ENCODE measurements at places on chromosomes 13 and 19. TPM values are rescaled to one million over a fixed set of nuclear protein-coding genes. Genes with fewer than 3 reads are reported as not detected.
A peak's percentile ranks its signal among the peaks of the same experiment; 100 is the strongest.

The COX6B2 gene
- not detected for total RNA-seq

GRCh38 chr19:42403586-42403985 lies 13.5 kb upstream of the CNFN start:
- no peak for DNase-seq

DNA sequence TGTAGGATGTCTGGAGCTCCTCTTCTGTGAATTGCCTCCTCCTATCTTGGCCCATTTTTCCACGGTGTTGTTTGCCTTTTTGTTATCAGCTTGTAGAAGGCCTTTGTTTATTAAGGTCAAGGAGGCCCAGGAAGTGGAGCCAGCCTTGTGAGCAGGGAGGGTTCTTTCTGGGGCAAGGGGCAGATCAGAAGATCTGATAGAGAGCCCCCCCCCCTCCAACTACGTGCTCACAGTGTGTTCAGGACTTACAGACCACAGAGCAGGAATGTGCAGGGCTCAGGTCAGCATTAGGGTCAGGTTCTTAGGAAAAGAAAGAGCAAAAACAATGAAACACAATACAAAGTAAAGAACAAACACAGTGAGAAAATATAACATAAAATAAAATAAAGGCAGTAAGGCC lies 59.4 kb downstream of the CCNE1 start:
- no peak for DNase-seq

The IRGC gene
- not detected for total RNA-seq

The ZNF534 gene
- not detected for total RNA-seq

DNA sequence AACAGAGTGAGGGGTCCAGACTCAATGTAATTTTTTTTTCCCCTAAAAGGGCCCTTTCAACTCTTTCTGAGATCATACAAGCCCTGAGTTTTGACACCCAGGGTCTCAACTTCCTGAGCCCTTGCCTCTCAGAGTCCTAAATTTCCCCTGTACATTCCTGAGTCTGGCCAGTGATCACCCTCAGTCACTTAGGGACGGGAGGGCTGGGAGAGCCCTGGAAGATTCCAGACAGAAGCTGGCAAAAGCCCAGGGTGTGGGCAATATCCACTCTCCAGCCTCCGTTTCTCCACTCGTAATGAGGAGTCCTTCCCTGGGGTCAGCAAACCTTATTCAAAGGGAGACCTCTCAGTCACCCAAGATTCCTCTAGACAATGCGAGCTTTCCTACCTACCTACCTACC lies 1.6 kb downstream of the PPP1R13L start:
- no peak for DNase-seq

DNA sequence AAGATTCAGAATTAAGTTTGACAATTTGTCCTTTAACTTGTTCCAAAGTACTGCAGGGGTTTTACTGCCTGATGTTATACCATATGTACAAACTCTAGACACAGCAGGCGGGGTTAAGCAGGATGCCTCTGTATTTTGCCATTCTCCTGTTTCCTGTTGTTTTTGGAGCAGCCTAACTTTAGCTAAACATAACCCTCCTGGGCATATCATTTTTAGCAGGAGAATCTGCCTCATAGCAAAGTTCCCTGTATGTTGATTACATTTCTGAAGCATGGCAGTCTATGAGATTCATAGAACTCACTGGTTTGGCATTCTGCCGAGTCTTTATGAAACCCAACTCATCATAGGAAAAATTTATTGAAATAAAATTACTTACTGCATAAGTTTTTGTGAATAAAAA lies 5.2 kb downstream of the LHFPL6 start:
- DNase-seq: peak; percentile 59

DNA sequence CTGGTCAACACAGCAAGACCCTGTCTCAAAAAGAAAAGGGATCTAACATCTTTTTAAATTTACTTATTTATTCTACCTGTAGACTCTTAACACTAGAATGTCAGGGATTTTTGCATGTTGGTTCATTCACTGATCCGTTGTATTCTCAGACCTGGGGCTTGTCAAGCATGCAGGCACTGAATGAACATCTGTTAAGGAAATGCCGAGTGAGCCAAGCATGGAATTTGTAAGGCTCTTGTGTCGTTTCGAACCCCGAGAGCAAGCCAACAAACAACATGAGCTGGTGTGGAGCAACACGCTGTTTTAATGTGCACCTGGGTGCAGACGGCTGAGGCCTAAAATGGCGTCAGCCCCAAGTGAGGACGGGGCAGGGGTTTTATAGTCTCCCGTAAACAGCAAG lies 10.0 kb upstream of the OR1M1 start:
- DNase-seq: no peak

DNA sequence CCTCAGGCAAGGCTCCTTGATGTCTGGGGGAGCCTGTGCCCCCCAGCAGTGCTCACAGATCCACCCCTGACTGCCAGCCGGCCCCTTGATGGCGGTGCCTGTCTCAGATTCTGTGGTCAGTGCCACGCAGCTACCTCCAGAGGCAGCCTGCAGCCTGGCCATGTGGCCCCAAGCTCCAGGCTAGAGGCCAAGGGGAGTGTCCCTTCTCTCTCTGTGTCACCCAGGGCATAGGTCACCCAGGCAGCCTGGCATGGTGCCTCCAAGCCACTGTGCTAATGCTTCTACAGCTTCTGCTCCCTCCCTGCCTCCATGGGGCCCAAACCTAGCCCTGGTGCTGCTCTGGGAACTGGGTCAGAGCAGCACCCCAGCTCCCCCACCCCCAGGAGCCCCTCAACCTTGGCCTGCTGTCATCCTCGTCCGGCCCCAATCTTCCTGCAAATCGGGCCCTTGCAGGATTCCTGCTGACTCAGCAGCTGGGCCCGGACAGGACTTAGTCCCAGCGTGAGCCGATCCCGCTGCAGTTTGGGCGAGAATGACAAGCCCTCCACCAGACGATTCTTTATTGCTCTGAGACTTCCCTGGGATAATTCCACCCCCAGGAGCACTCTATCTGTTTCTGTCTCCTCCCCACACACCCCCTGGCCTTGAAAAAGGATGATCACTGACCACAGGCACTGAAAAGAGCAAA lies 2.8 kb upstream of the ARL11 start:
- peak; percentile 6 for DNase-seq

The MIER2 gene
- 11.4 TPM for total RNA-seq

The MAP2K7 gene
- total RNA-seq: 4.1 TPM

The JAK3 gene
- 0.28 TPM for total RNA-seq

The ZNF563 gene
- total RNA-seq: 2.0 TPM
